ENCODE measurements at places on chromosomes 2 and 18.

DNA sequence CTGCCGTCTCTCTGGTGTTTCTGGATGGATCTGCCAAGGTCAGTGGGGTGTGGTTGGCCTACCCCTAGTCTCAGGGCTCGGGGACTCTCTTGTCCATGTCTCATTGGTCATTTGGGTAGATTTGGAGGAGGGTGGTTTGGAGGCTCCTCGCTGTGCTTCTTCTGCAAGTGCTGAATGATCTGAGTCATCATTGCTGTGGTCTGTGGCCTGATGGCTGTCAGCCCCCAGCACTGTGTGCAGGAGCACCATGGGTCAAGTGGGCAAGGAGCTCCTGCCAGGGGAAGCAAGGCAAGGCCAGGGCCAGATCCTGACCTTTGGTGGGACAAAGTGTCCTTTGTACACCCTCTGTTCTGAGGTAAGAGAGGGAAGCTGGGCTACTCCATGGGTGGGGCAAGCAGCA is 221.8 kb downstream of the FHOD3 start:
- DNase-seq = no peak

- DNase-seq = no peak
Observed at GRCh38 chr2:216372761-216373291, 543 bp upstream of the MARCHF4 start.

- DNase-seq = no peak
Observed at GRCh38 chr2:9773903-9774239, 69.4 kb upstream of the TAF1B start.

DNA sequence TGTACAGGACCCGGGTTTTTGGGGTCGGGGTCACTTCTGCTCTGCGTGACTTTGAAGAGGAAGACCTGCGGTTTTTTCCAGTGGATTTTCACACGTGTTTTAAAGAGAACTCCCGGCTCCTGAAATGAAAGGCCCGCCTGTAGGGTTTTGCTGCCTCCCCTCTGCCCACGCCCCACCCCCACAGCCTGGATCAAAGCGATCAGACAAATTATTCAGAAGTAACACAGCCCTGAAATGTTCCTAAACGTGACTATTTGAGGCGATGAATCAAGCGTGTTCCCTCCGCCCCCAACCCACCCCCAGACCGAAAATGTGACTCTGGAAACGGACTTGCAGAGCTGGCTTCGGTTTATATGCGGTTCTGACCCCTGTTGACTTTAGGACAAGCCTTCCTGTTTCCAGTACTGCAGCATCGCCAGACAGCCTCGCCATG is 28.7 kb upstream of the SMIM21 start:
- DNase-seq = no peak

- DNase-seq = no peak
Observed at GRCh38 chr2:5982903-5983265, 290.7 kb downstream of the SOX11 start.

DNA sequence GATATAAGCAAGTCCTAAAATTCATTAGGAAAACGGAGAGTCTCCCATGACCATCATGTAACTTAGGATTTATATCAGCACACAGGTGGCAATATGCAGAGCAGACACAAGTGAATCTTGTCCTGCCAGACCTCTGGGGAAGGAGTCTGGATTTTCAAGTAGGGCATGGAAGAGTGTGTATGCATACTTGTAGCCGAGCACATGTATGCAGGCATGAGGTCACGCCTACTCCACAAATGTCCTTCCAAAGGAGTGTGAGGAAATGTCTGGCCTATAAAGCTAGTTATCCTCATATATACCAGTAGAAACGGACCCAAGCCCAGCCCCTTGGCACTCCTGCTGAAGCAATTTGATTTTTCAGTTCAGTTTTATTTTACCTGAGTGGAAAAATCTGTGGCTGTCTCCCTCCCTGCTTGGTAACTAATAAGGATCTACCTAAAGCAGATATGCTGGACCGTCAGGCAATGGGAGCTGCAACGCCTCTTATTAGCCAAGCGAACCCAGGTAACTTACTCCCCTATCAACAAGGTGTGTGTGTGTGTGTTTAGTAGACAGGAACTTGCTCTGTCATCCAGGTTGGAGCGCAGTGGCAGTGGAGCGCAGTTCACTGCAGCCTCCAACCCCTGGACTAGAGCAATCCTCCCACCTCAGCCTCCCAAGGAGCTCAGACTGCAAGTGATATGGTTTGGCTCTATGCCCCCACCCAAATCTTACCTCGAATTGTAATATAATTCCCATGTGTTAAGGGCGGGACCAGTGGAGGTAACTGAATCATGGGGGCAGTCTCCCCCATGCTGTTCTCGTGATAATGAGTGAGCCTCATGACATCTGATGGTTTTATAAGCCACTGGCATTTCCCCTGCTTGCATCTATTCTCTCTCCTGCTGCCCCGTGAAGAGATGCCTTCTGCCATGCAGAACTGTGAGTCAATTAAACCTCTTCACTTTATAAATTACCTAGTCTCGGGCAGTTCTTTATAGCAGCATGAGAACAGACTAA is 2.8 kb downstream of the STAT1 start:
- DNase-seq = no peak

DNA sequence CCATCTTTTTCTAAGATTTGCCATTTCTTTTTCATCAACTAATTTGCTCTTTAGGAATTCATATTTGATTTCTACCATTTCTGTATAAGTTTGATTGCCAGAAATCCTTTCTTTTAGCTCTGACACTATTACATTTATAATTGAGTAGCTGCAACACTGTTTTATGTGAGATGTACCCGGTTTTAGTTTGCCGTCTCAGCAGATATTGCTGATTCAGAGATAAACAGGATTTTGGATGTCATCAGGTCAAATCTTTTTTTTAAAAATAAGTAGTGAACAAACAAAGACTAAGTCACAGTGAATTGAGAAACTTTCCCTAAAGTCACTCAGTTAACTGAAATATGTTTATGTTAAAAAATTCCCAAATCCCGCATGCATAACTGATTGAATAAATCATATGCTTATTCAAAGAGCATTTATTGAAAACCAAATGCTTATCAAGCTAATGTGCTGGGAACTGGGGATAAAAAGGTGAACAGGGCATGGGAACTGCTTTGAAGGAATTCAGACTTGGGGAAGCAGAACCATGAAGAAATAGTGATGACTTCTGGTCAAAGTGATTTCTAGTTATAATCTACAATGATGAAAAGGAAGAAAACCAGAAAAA is 19.5 kb upstream of the CCDC102B start:
- DNase-seq = no peak

DNA sequence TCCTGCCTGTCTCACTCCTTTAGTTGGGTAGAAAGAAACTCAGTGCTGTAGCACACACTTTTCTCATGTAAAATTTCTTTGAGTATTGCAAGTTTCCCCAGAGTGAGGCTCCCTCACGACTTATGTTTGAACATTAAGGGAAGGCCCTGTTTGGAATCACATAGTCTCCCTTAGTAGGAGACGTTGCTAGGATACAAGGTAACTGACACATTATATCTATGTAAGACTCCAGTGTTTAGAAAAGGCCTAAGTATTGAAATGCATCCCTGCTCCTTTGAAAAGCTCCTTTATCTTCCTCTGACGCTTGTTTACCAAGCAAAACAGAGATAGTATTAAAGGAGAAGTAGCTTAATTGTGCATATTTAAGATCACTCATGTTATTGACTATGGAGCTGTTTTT is 248.2 kb downstream of the PHLPP1 start:
- DNase-seq = no peak

- DNase-seq = no peak
Observed at GRCh38 chr18:21112543-21113105, 1.0 kb upstream of the ROCK1 start.

GRCh38 chr2:70132244-70133126 is 45.2 kb downstream of the PCBP1 start:
- no peak for DNase-seq

DNA sequence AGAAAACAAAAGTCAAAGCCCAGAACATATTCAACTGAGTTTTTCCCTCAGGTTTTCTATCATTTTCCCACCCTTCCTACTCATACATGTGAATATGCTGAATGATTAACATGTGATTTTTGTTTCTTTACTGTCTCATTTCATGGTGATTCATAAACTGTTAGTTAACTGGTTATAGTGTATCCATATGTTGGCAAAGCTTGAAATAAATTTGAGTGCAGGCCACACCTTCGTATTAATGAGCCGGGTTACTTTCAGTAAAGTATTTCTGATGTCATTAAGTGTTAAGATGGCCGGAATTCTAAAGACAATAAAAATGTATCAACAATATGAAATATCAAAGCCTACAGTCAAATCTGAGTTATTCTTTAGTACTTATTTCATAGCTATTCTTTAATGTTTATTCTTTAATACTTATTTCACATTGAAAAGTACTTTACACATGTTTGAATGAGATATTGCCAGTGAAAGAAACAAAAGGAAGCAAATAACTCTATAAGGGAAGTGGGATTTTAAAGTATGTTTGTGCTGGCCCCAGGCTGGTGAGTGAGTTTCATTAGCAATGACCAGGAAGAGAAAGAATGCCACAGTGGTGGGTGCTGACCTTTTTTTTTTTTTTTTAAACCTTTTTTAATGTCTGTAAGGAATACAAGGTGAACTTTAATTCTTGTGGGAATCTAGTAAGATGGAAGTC is 178.6 kb downstream of the NEDD4L start:
- DNase-seq = no peak

DNA sequence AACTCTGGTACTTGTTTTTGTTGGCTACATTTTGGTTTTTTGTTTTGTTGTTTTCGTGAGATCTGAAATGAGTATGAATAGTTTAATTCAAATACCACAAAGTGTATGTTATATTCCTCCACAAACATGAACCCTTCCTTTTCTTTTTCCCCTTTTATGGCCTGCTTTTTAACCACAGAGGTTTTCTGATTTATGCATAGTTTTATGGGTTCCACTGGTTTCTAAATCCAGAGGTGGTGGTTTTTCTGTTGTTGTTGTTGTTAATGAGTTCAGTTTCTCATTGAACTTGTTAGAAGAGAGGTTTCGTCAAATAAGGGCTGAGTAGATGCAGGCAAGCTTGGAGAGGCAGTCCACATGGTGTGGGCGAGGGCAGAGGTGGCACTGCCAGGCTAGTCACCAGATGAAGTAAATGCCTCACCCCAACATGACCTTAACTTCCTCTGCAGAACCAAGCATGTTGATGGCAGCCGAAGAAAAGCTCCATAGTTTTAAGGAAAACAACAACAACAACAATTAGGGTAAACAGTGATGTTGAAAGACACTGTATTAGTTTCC is 72.5 kb downstream of the RIF1 start:
- DNase-seq = no peak

GRCh38 chr18:10387399-10387798 is 67.0 kb upstream of the APCDD1 start:
- no peak for DNase-seq

DNA sequence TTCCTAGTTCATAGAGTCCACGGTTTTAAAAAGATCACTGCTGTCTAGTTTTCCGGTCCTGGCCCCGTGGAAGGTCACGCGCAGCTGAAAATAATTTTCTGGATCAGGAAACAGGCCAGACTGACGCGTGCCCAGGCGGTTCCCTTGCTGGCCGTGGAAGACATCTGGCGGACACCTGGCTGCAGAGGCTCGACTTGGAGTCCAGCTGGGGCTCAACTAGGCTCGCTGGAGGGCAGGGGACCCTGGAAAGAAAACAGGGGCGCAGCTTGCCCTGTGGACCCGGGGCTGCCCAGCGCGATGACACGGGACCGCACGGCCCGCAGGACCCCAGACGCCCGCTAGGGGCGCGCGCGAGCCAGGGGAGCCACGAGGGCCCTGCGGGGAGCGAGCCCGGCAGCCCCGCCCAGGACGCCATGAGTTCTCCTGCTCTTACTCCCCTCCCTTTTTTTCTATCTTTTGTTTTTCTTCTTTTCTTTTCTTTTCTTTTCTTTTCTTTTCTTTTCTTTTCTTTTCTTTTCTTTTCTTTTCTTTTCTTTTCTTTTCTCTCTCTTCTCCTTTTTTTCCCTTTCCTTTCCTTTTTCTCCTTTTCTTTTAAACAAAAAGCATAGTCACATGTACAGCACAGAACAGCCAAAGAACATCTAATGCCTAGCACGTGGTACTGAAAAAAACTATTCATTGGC is 43.2 kb upstream of the UBE2F start:
- peak; percentile 82 for DNase-seq

GRCh38 chr2:128037649-128038048 is 9.8 kb upstream of the SAP130 start:
- no peak for DNase-seq

GRCh38 chr2:167492486-167492885 is 604.2 kb downstream of the XIRP2 start:
- no peak for DNase-seq

- no peak for DNase-seq
Observed at GRCh38 chr18:31649978-31650719, 34.2 kb downstream of the B4GALT6 start.

- no peak for DNase-seq
Observed at GRCh38 chr2:119295688-119296375, 70.8 kb downstream of the C2orf76 start.

- DNase-seq = no peak
Observed at GRCh38 chr2:223781560-223781959, 55.8 kb downstream of the AP1S3 start.

GRCh38 chr18:10164271-10165071 is 250.7 kb downstream of the VAPA start:
- peak; percentile 77 for DNase-seq

DNA sequence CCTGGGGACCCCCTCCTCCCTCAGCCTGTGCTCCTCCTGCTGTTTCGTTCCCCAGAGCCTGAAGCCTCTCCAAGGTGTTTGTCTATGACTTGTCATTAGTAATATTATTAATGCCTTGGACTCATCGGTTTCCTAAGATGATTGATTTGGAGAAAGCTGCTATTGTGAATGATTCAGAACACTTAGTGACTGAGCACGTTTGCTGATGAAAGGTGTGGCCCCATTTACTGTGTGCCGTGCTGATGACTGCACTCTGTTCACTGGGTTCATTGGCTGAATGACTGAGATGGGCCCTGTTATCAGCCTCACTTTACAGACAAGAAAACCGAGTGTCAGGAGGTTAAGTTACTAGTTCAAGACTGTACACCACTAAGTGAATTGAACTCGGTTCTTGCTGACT is 111.4 kb downstream of the SPP2 start:
- DNase-seq = no peak

- no peak for DNase-seq
Observed at GRCh38 chr2:68434981-68435380, 32.1 kb downstream of the FBXO48 start.

GRCh38 chr2:154375579-154375931 is 322.9 kb upstream of the KCNJ3 start:
- DNase-seq = no peak

DNA sequence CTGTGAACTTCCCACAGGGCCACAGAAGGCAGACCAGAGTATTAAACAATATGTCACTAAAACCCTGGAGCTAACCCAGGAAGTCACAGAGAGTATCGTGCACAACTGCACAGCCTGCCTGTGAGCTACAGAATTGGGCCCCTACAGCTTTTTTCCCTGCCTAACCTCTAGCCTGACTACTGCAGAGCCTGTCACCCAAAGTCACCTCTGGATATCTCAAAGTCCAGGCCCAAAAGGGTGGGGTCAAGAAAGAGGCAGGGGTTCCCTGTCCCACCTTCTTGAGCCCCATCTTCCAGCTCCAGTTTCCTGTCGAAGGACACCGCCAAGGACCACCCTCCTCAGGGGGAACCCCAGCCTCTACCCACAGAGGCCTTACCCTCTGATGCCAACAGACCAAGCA is 13.5 kb downstream of the GAD1 start:
- no peak for DNase-seq
